ENCODE measurements at places on chromosomes 11 and 22.

- DNase-seq: no peak
Observed at GRCh38 chr11:433111-433510, 8.7 kb downstream of the ANO9 start.

- DNase-seq: no peak
Observed at GRCh38 chr11:43223026-43223425, 88.8 kb upstream of the API5 start.

- no peak for DNase-seq
Observed at GRCh38 chr22:50545522-50546325, at the start of gene KLHDC7B. TSS of gene KLHDC7B (plus strand) at chr22:50545899. CDS start at chr22:50546244, 345 bp downstream.

DNA sequence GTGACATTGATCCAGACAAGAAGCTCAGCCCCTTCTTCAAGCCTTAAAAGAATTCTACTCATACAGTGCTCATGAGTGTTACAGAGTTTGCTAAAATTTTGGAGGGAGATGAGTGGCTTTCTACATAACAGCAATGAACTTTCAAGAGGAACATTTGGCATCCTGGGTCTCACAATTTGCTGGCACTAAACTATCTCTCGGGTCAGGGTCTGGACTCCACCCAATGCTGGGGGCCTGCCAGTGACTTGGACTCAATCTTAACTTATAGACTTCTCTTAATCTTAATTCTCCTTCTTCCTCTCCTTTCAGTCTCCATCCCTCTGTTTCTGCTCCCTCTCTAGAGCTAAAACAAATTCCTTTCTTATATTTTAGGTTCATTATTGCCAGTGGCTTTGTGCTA is 317.9 kb downstream of the TMEM135 start:
- DNase-seq: no peak

GRCh38 chr11:28621753-28622152 is 513.6 kb downstream of the METTL15 start:
- no peak for DNase-seq

DNA sequence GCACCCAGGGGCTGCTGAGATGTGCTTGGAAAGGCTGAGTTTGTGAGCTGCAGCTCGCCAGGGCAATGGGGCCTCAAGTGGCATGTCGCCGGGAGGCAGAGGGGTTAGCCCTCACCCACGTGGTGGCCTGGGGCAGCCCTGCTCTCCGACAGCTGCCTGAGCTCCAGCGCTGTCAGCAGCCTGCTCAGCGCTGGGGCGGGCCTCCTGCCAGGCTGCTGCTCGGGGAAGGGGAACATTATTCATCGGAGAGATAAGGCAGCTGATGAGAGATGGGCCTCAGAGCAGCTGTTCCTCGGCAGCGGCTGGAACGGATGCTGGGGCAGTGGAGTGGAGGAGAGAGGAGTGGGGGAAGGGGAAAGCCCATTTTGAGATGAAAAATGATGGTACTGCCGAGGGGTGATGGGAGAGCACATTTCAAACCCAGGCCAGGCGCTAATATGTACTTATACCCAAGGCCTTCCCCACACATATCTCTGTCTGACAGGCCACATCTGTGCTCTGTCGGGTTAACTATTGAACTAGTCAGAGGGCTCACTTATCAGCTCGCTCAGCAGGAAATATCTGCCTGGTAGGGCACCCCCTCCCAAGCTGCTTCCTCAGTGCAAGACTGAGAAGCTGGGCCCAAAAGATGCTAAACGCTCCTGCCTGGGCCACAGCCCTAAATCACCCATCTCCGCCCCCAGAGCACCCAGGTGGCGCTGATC is 79.5 kb downstream of the TIMP3 start:
- no peak for DNase-seq

DNA sequence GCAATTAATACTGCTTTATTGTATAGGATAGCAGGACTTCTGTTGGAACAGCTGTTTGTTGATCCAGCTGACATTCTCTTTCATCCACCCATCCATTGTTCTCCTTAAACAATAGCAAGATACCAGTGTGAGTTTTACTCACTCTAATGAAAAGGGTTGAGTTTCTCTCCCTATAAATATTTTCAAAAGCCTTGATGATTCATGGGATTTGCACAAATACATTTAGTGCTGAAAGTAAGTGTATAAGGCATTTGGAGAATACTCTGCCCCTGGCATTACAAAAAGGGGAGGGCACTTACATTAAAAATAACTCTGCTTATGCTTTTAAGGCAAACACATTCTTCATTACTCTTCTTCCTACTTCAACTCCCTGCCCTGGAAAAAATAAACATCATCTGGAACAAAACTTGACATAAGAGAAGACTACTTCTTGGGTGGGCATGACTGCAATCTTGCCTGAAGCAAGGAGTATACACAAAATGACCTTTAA is 634.9 kb downstream of the METTL15 start:
- no peak for DNase-seq

GRCh38 chr11:78651136-78651775 is 76.6 kb upstream of the NARS2 start:
- DNase-seq: no peak

GRCh38 chr22:28064920-28065319 is 145.9 kb upstream of the PITPNB start:
- no peak for DNase-seq

DNA sequence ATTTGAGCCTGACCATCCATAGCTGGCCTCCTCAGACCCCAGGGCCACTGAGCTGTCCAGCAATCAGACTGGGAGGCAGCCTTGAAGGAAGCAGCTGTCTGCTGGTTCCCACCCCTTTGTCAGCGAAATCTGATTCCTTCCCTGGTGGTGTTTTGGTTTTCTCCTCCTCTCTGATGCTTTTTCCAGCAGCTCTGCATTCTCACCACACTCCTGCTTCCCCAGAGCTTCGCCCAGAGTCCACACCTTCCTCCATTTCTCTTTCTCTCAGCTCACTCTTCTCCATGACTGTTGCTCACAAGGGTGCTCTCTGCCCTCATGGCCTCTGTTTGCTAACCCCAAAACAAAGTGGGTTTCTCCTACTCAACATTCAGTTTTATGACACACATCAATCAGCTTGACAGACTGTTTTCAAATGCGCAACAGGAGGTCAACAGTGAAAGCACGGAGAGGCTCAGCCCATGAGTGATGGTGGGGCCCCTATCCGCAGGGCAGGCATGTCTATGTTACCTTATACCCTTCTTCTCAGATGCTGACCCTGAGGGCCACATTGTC is 130.6 kb upstream of the MTNR1B start:
- no peak for DNase-seq

DNA sequence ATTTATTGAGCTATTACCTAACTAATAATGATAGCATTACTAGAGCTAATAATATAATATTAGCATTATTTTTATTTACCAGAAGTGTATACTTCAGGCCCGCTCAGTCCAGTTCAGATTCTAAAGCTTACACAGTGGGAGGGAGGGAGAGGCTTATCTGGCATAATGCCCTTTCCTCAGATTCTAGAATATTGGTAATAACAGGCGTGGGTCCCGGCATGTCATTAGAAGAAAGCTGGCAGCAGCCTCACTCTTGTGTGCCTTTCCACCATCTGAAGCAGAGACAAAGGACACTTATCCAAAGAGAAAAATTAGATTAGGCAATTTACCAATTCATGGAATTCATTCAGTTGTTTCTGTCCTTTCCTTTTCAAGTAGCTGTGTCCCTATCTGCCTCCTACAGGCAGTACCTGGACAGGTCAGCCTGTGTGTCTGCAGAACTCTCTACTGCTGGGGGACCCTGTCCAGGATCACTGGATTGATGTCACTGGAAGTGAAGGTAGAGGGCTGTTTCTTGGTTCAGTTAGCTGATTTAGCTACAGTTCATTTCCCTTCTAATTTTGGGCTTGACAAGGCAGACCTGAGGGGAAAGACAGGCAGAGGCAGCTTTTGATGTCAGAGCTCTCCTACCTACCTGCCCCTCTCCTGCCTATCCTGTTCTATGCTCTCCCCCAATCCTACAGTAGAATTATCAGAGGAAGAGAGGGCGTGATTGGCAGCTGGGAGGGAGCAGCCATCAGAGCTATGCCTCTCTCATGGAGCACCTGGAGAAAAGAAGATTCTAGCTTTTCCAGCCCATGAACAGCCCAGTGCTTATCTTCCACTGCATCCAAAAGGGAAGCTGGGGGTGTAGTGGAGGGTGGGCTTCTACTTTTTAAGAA is 20.3 kb upstream of the CCDC90B start:
- no peak for DNase-seq

GRCh38 chr11:83152264-83152663 is 4.7 kb upstream of the PCF11 start:
- DNase-seq: no peak

DNA sequence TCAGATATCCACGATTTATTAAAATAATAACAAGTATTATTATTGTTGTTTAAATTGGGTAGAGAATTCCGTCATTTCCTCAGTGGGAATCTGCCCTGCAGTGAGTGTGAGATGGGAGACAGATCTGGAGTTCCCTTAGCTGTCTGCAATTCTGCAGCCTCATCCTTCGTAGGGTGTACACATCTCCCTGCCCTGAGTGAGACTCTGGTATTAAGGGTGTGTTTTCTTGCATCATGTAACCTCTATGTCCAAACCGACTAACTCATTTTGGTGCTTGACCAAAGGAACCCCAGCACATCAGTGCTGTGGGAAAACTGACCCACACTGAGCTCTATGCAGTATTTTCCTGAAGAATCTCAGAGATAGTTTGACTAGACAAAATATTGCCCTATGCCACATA is 157.6 kb downstream of the LDLRAD3 start:
- DNase-seq: no peak

DNA sequence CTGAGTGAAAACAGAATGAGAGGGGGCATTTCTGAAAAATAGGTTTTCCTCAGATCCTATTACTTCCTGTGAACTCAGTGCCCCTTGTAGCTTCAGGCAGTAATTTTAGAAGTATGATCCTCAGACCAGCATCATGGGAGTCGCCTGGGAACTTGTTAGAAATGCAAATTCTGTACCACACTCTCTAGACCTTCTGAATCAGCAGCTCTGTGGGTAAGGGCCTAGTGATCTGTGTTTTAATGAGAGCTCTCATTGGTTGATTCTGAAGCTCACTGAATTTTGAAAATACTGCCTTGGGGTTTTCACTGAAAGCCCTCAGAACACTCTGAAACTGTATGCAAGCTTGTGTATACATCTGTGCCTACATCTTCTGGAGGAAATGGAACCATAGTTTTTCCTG is 647.2 kb upstream of the ANO5 start:
- no peak for DNase-seq

DNA sequence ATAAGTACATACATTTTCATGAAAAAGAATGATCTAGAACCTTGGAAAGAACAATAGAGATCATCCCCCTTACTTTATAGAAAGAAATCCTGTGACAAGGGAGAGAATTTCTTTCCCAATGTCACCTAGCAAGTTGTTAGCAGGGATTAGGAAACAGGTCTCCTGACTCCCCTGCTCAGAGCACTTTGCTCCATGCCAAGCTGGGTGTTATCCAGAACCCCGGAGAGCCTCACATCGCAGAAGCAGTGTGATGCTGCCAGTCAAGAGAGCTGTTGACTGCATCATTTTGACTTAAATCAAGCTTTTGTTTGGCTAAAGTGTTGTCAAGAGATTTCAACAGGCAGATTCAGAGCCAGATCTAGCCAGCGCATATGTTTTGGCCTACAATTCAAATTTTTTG is 3.6 kb upstream of the RRAS2 start:
- no peak for DNase-seq

- no peak for DNase-seq
Observed at GRCh38 chr11:62489204-62489603, 57.4 kb downstream of the AHNAK start.

GRCh38 chr22:23237201-23237798 is 57.0 kb downstream of the BCR start:
- DNase-seq: no peak

DNA sequence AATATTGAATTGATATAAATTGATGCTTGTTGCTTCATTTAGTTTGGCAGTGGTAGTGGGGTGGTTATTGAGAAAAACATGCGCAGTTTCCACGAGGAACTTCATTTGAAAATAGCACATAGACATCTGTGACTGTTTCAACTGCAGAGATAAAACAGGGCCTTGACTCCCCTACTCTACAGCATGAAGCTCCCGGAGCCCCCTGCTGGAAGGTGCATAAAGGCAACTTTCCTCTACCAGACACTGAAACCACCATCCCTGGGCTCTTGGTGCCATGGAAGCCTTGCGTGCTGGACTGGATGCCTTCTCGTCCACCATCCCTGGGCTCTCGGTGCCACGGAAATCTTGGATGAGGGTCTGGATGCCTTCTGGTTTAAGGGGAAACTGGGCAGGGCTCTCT is 195.9 kb downstream of the CSNK2A3 start:
- DNase-seq: no peak

- no peak for DNase-seq
Observed at GRCh38 chr22:39819429-39819828, 74.1 kb downstream of the ENTHD1 start.

GRCh38 chr22:45211848-45212247 is 28.8 kb downstream of the KIAA0930 start:
- DNase-seq: no peak

DNA sequence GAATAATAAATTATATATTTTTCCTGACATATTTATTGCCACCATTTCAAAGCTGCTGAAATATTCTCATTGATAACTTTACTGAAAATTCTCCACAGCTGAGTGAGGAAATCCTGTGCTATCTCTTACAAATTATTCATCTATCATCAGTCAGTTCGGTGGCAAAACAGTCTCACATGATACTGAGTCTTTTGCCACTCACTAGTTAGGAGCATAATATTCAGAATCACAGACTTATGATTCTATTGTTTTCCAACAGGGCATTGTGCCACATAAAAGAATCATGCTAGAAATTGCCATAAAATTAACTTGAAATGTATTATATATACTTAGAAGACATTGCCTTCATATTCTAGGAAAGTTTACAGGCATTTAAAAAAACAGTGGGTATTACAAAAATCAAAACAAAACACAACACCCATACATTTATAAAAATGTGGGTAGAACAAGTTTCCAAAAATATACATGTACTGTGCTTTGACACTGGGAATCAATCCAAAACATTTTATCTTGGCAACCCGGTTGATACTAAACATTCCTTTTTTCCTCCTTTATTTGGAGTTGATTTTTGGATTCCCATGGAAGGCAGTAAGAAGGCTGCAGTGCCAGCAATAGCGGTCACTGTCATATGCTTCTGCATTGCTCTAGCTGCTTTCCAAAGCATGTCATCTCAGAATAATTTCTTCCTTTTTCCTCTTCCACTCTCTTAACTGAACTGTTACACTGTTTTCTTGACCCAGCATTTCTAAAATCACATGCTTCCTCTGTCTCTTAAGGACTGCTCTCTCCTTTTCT is 42.5 kb downstream of the ATG16L2 start:
- no peak for DNase-seq

DNA sequence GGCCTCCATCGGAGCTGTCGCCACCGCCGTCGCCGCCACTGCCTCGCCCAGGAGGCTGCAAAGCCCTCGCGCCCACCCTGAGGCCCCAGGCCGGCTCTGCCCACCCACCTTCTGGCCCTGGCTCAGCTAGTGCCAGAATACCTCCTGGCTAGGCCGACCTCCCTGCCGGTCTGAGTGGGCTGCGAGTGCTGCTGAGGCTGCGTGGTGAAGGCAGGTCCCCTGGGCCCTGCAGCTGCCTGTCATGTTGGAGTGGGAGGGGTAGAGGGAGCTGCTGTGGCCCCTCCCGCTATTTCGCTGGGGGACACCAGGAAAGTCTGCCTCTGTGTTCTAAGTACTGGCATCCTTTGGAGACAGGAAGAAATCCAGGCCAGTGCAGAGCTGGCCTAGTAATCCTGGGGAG is 34.2 kb downstream of the LRRC10B start:
- no peak for DNase-seq

Data from esophagus squamous epithelium (tissue), 5 donors.